Suprapubic skin (tissue), 4 donors: ENCODE measurements at places on chromosomes 5 and 9. TPM values are rescaled to one million over a fixed set of nuclear protein-coding genes. Genes with fewer than 3 reads are reported as not detected.

Gene PRR16
- 0.76 TPM for total RNA-seq

- DNase-seq: no peak
These were observed 42.8 kb upstream of the PDE8B start for GRCh38 chr5:77167695-77168121.

DNA sequence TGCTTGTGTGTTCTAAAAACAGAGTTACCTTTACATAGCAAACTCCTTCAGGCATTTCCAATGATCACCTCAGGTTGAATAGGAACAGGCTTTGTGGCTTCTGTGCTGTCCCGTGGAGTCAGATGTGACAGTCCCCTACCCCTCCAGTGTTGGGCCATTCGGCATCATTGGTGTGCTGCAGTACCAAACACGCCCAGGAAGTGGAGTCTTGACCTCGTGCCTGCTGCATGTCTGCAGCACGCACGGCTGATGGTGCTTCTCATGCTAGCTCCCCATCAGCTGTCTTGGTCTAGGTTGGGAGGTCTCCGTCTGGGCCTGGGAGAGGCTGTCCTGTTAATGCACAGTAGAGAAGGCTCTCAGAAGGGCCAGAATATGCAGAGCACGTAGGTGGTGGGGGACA, 42.5 kb upstream of the PHF2 start:
- no peak for DNase-seq

DNA sequence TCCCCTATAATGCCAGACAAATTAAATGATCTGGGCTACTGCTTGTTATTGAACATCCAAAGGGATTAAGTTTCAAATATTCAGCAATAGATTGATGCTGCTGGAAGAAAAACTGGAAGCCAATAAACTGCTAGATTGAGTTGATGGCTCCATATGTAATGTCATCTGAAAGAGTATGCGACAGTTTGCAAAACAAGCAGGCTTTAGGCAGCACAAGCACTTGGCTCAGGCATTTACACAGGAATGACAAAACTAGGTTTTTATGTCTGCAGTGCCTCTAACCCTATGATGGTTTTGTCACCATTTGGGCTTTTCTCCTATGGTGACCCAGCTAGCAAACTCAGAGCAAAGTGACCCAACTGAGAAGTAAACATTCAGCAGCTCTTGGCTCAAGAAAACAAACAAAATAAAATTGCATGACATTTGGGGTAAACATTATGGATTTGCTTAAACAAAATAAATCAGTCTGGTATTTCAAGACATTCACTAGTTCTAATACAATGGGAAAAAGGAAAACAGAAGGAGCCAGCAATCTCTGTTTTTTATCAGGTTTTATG, 978.5 kb downstream of the DTWD2 start:
- no peak for DNase-seq

GRCh38 chr5:1876660-1877064, 6.1 kb downstream of the IRX4 start:
- no peak for DNase-seq

- no peak for DNase-seq
These were observed 639.4 kb downstream of the PDE4D start for GRCh38 chr5:59254055-59254687.
